ENCODE measurements at places on chromosomes 12 and 14.

DNA sequence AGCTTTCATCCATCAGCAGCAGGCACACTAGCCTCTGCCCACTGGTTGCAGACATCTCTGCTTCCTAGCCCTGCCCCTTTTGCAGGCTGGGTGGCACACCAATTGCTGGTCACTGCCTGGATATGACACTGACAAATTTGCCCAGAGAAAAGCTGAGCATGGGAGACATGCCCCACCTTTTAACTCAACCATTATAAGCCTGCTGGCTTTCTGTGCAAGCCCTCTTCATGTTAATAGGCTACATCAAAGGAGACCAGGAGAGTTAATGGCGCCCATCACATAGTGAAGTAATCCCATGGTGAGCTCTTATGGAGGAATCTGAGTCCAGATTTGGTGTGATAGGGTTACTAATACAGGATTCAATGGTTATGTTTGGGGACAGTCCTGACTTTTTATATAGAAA, 139.2 kb downstream of the KICS2 start:
- no peak for DNase-seq

GRCh38 chr12:113318900-113319628, 15.8 kb downstream of the SLC8B1 start:
- no peak for DNase-seq

GRCh38 chr12:53820514-53821306, 68.9 kb upstream of the CISTR start:
- DNase-seq = no peak

DNA sequence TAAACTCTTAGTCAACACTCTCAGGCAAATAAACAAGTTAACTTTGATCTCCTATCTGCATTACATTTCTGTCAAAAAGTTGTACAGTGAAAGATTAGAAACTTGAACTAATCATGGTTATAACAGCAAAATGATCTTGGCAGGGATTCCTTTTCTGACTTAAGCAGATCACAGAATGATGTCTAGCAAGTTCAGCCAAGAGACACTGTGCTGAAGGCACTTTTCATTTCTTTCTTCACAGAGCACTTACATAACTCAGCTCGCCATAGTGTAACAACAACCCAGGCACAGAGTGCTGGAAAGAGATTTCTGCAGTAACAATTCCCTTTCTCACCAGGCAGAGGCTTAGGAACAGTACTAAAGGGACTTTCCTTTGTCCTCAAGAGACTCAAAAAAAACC, 19.6 kb upstream of the CSRP2 start:
- no peak for DNase-seq

DNA sequence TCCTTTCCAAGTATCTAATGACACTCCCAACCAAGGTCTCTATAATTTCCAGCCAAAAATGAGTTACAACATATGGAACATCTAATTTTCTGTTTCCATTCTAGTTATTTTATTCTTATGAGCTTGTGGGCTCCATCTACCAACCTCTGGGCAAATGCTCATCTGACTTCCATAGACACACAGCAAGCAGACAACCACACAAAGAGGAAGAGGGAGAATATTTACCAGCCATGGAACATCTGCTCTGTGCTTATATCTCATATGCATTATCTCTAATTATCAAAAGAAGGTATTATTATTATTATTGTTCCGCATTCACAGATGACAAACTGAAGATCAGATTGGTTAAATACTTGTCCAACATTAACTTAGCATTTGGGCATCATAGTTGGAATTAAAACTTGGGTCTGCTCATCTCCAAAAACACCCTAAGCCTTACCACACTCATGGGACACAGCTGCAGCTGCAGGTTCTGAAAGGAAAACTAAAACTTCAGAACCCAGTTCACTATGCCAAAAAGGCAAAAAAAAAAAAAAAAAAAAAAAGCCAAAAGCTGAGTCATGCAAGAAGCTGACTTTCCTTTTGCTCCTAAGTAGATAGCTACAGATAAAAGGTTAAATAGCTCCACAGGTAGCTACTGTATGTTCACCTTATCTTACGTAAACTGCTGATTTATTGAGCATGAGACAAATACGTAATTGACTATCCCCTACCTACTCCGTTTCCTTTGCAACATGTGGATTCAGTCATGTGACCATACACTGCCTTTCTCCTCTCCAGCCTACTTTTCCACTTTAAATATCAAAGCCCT, 23.6 kb upstream of the TCL1B start:
- no peak for DNase-seq

DNA sequence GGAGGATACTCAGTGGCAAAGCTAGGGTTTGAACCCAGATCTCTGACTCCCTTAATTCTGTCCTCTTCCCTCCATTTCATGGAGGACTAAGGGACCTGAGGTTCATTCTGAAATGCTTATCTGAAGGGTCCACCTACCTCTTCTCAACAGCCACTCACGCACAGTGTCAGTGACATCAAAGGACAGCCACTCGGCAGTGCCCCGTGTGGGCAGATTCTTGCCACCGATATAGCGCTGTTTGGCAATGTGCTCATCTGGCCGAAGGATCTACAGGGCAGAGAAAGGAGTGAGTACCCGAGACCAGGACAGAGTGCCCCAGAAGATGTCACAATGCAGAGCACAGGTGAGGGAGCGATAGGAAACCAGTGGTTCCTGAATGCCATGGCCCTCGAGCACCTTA, 10.8 kb downstream of the TGFB3 start:
- no peak for DNase-seq

DNA sequence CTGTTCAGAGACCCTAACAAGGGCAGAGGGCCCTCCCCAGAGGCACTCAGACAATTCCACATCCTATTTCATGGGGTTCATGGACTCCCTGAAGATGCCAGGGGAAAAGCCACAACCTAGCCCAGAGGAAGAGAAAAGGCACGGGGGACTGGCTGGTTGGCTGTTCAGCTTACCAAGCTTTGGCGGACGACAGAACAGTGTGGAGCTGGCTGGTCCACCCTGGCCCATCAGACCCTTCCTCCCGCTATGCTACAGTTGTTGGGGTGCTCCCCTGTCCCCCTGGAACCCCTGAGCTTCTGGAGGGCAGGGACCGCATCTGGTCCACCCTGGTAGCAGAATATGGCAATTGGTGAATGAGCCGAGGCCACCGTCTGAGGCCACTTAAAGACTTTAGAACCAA, 6.3 kb downstream of the TESC start:
- DNase-seq = no peak

- no peak for DNase-seq
These were observed 54.2 kb upstream of the OR5AU1 start for GRCh38 chr14:21210023-21210422.

DNA sequence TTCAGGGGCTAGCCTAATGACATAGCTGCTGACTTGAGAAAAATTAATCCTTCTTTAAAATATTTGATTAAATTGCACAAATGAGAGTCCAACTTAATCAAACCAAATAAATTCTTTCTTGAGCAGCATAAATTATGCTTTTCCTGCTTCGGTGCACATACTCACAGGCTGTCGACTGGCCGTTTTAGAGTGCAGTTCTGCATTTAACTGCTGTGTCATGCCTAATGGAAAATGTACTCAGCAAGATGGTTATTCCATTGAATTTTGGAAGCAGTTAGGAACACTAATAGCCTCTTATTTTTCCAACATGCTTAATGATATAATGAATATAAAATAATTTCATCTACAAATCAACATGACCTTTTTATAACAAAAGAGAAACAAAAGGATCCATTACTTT, 266.1 kb upstream of the LRIG3 start:
- no peak for DNase-seq

- DNase-seq = no peak
These were observed 3.5 kb downstream of the PTPN21 start for GRCh38 chr14:88551094-88551870.

- DNase-seq = no peak
These were observed 34.0 kb upstream of the AP4S1 start for GRCh38 chr14:30991408-30991807.
